ENCODE measurements at places on chromosomes 12 and 14.

GRCh38 chr14:75558440-75558839, 20.0 kb upstream of the FLVCR2 start:
- DNase-seq = no peak

DNA sequence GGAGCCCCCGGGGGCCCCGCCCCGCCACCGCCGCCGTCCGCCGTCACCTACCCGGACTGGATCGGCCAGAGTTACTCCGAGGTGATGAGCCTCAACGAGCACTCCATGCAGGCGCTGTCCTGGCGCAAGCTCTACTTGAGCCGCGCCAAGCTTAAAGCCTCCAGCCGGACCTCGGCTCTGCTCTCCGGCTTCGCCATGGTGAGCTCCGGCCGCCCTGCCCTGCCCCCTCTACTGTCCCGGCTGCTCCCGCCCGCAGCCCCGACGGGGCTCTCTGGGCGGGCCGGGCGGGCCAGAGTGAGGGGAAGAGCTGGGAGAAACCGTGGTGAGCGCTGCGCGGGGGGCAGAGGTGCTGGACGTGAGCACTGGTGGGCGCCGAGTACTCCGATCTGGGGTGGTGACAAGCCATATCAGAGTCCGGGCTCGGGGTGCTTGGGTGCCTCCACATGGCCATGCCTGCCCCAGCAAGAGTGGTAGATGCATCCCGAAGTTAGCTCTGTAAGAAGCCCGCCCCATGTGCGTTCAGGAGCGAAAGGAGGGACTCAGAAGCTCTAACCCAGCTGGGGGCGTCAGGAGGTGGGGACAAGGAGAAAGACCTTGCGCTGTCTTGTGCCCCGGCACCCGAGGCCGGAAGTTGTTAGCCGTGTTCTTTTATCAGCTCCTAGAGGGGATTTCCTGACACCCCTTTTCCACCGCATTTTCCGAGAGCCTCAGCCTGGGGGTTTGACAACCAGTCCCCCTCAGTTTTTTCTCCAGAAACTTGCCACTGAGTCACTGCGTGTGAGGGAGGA, 717 bp downstream of the ORAI1 start:
- peak; percentile 26 for DNase-seq

DNA sequence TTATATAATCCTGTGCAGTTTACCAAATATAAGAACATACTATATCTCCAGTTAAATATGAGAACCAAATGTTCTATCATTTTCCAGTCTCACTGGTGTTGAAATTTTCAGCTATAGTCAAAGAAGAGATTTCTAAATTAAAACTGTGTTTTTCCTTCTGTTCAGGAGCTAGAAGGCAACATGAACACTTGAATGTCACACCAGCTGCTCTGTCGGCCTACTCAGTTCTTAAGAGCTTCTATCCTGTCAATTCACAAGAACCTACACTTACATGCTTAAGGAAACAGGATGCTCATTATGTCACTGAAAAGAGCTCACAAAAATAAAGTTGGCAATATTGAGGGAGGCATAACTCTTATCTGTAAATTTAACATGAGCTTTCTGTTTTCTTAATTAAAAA, 43.1 kb downstream of the ATP2B1 start:
- DNase-seq = peak; percentile 38

GRCh38 chr14:59155886-59156285, 32.6 kb upstream of the DAAM1 start:
- DNase-seq = no peak

- DNase-seq = no peak
These were observed 34.6 kb downstream of the ACAD10 start for GRCh38 chr12:111720457-111720856.

DNA sequence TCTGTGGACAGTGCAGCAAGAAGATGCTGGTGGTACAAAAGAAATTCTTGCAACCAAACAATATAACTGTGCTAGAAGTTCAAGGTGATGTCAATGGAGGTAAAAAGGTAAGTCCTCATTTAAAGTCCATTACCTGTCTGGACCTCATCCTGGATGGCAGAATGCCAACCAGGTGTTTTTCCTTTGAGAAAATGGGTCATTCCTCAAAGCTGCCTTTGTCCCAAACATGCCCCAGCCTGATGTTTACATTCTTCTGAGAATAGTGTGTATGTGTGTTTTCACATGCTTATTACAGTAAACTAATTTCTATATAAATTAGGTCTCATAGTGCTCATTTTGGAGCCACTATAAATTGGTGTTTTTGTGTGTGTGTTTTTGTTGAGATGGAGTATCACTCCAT, 24.9 kb downstream of the ACTR6 start:
- DNase-seq = no peak

DNA sequence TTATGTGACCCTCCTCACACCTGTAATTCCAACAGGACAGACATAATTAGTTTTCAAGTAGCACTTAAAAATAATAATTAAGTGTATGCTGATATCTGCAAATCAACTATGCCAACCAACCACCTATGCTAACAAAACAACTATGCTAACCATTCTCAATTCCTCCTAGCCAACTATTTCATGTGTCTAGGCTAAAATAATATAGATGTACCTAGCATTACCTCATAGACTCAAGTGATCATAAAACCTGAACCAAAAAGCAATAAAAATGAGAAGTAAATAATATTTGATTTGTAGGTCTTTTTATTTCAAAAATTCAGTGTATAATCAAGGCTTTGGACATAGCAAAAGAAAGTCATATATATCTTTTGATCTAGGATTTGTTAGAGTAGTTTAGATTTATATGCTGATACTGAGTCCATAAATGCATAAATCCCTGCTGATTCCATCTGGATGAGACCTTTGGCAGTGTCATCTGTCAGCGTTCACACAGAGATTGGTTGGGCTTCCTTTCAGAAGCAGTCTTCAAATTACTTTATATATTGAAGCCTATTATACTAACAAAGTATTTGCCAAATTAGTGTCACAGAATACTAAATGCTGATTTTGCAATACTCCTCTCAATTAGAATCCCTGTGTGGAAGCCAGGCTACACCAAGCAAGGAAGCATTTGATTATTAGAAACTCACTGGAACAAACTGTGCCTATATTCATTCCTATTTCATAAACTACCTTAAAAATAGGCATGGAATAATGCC, 101.4 kb upstream of the PPM1H start:
- no peak for DNase-seq

Data from NCI-H2171 treated with DMSO at 0.1 percent for 48 hours (cell line).